ENCODE measurements at places on chromosomes 1 and 21. TPM values are rescaled to one million over a fixed set of nuclear protein-coding genes. Genes with fewer than 3 reads are reported as not detected.
A peak's percentile ranks its signal among the peaks of the same experiment; 100 is the strongest.

USP24 gene
- 30.7 TPM for total RNA-seq

KRTAP12-2 gene
- not detected for total RNA-seq

LRRN2 gene
- 32.9 TPM for total RNA-seq

SGIP1 gene
- total RNA-seq = 1.4 TPM

- DNase-seq = no peak
- H3K4me1 ChIP-seq = peaks cover 12% of the 10 kb centered on the region
- no peak overlapping the region for H3K27ac ChIP-seq
- no peaks in the 10 kb centered on the region for H3K36me3 ChIP-seq
These were observed 135.0 kb downstream of the NAV1 start for GRCh38 chr1:201673915-201674314.

DNA sequence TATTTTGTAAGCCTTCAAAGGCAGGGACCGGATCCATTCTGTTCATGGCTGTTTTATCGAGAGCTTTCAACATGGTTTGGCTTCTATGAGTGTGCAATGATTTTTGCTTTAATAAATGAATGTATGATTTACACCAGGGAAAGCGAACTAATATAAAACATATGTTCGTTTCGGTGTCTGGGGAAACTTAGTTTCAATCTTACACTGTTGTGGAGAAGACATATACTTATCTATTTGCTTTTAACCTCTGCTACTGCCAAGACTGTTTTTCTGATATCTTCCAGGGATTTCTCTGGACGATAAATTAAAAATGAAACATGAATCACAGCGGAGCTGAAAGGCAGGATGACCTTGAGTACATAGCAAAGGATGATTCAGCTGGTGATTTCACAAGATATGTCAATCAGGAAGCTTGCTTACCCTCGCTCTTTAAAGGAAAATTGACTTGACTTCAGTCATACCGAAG, 14.7 kb upstream of the CYYR1 start:
- DNase-seq = no peak
- no peak overlapping the region for H3K4me3 ChIP-seq
- H3K27ac ChIP-seq = no peak overlapping the region
- H3K4me1 ChIP-seq = no peaks in the 10 kb centered on the region
- H3K36me3 ChIP-seq = no peaks in the 10 kb centered on the region
- H3K27me3 ChIP-seq = no peaks in the 10 kb centered on the region

- no peaks in the 10 kb centered on the region for H3K27me3 ChIP-seq
- no peaks in the 10 kb centered on the region for H3K4me1 ChIP-seq
- no peak for DNase-seq
- H3K4me3 ChIP-seq = no peak overlapping the region
These were observed 254.5 kb downstream of the RRAGC start for GRCh38 chr1:38605063-38605462.

DNA sequence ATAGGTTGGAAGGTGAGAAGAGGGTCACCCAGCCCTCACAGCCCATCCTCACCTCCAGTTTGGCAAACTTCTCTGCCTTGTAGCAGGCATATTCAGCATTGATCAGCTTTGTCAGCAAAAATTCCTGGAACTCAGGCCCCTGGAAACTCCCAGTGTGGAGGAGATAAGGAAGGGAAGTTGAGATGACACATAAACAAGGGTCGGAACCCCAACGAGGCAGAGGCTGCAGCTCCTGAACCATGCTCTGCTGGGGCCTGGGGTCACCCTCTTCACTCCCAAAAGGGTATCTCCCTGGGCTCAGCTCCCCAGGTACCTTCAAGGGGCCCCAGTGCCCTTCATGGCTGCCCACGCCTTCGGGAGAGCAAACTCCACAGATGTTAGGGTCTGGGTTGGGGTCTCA, 60.4 kb downstream of the RAP1GAP start:
- no peaks in the 10 kb centered on the region for H3K27me3 ChIP-seq
- no peaks in the 10 kb centered on the region for H3K4me1 ChIP-seq
- no peak overlapping the region for H3K4me3 ChIP-seq

- H3K4me3 ChIP-seq = no peak overlapping the region
- no peaks in the 10 kb centered on the region for H3K36me3 ChIP-seq
- DNase-seq = no peak
- H3K27me3 ChIP-seq = no peaks in the 10 kb centered on the region
- H3K4me1 ChIP-seq = no peaks in the 10 kb centered on the region
These were observed 167.2 kb downstream of the CYYR1 start for GRCh38 chr21:26405735-26406361.

DNA sequence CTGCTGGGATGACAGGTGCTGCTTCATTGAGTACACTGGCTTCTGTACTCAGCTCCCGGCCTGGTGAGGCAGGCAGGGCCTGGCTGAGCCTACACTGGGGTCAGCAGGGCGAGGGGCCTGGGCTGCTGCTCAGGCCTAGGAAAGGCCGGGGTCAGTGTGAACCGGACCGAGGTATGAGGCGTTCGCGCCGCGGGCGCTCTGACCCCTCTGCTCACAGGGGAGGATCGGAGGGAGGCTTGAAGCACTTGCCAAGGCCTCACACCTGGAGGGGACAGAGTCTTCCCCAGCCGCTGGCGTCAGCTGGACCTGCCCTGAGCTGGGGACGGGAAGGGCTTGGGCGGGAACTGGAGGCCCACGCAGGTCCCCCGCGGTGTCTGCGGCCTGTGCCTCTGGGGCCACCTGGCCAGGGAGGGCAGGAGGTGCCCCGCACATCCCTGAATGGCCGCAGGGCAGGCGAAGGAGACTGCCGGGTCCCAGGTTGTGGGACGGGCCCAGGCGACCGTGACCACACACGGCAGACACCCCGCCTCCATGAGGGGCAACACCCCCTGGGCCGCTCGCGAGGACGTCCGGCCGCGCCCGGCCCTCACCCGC, 466 bp downstream of the PEX10 start:
- H3K4me1 ChIP-seq = peaks cover 34% of the 10 kb centered on the region
- peak overlapping the region; percentile 72 for H3K4me3 ChIP-seq
- H3K27me3 ChIP-seq = no peaks in the 10 kb centered on the region

DNA sequence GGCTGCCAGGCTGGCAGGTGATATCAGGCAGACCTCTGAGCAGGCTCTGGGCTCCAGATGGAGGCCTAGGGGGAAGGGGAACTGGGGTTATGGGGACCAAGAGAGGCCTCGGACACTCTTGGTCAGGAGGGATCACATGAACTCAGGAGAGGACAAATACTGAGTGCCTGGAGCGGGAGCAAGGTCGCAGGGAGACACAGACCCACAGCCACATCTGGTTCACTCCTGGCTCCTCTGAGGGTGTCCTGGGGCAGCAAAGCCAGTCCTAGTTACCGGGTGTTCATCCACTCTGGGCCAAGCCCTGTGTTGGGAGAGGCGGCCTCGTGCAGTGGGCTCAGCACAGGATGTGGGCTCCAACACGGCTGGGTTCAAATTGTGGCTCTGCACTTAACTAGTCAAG, 239.0 kb downstream of the PTPRU start:
- H3K4me1 ChIP-seq = no peaks in the 10 kb centered on the region
- no peaks in the 10 kb centered on the region for H3K36me3 ChIP-seq
- no peak overlapping the region for H3K4me3 ChIP-seq
- H3K27me3 ChIP-seq = peaks cover 45% of the 10 kb centered on the region

DNA sequence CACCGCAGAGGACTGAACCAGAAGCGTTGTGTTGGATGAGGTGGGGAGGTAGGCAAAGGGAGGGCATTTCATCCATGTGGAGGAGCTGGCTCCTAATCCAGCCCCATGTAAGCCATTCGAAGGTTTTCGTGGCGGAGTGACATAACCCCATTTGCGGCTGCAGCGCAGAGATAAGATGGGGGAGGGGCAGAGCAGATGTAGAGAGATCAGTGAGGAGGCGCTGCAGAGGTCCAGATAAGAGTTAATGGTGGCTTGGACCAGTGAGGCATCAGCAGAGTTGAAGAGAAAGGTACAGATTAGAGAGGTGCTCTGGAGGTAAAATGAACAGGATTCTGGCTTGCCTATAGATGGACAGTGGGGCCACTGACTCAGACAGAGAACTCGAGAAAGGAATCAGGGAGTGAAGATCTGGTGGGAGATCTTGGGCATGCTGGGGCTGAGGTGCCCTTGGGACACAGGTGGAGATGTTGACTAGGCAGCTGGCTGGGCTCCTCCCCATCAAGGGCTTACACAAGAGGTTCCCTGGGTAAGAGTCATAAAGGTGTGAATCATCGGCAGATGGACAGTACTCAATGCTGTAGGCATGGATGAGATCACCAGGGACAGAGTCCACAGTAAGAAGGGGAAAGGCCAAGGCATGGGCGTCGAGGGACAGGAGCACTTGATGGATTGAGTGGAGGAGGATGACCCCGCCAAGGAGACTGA, 7.8 kb upstream of the PTPRF start:
- no peak overlapping the region for H3K4me3 ChIP-seq
- no peaks in the 10 kb centered on the region for H3K4me1 ChIP-seq
- H3K36me3 ChIP-seq = no peaks in the 10 kb centered on the region
- peak; percentile 81 for DNase-seq
- peak overlapping the region; percentile 71 for H3K27ac ChIP-seq

DNA sequence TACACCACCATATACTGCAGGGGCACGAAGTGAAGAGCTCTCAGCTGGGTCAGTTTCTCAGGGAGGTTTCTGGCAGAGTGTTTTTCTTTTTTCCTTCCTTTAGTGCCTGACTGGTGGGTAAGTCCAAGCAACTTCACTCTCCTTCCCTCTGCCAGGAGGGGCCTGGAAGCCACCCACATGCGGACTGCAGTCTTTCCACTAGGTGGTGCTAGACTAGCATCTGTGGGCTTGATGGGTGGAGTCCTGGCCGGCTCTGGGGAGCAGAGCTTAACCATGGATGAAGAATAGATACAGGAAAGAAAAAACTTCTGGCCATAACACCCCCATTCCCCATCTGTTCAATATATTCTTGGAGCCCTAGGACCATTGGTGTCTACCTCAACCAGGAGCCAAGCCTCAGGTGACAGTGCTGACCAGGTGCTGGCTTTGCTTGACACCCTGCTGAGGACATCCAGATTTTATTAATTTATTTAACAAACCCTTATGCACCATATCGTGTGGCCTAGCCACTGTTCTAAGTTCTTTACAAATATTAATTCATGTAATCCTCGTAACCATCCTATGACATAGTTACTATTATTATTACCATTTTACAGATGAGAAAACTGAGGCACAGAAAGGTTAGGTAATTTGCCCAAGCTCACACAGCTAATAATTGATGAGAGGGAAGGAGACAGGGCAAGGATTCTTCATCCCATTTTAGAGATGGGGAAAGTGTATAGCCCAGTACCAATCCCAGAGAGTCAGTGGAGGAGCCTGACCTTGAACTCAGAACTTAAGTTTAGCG, 126.7 kb upstream of the CSF3R start:
- no peaks in the 10 kb centered on the region for H3K36me3 ChIP-seq
- no peak overlapping the region for H3K4me3 ChIP-seq
- no peaks in the 10 kb centered on the region for H3K27me3 ChIP-seq
- H3K27ac ChIP-seq = no peak overlapping the region
- H3K4me1 ChIP-seq = no peaks in the 10 kb centered on the region

DNA sequence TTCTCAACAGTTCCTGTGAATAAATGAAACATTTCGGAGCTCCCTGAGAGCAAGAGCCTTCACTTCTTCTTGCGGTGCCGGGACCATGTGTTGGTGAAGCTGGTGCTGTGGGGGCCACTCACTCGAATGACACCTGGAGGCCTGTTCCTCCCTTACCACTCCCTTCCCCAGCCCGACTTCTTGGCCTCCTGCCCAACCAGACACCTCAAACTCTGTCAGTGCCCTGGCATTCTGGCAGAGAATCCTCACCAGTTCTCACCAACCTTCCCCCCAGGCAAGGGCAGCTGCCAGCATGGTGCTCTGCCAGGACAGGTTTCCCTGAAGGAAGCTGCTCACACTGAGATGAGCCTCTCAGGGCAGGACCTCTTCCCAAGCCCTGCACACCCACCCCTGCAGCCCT, 68.3 kb downstream of the MPZL1 start:
- no peaks in the 10 kb centered on the region for H3K27me3 ChIP-seq
- H3K4me1 ChIP-seq = no peaks in the 10 kb centered on the region
- no peak for DNase-seq
